ENCODE measurements at places on chromosomes 2 and 18. TPM values are rescaled to one million over a fixed set of nuclear protein-coding genes. Genes with fewer than 3 reads are reported as not detected.

DNA sequence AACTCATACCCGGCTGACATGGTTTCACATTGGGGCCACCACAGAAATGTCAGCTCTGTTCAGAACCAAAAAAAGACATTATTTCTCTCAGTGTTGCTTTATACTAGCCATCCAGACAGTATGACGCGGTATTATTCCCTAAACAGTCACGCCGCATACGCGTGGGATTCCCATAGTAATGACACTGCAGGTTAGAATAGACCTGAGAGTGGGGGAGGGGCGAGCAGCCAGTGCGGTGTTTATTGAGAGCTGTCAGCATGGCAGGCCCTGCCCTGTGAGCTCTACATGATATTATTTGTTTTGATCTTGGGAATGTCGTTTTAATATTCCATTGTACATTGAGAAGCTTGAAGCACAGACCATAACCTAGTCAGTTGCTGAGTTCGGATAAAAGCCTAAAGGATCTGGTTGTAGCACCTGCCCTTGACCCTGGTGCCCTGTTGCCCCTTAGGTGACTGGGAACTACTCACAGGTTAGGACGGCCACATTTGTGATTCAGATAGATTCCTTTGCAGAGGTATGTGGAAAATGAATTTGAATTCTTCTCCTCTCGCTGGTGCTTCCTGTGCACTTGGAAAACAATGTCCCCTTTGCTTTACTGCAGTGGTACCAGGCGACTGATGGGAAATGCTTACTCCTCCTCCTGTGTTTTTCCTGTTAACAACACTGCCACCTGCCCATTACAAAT, 150.1 kb downstream of the ARHGAP28 start:
- DNase-seq = no peak

- DNase-seq = no peak
These were observed 4.6 kb downstream of the SNED1 start for GRCh38 chr2:241003047-241003360.

DNA sequence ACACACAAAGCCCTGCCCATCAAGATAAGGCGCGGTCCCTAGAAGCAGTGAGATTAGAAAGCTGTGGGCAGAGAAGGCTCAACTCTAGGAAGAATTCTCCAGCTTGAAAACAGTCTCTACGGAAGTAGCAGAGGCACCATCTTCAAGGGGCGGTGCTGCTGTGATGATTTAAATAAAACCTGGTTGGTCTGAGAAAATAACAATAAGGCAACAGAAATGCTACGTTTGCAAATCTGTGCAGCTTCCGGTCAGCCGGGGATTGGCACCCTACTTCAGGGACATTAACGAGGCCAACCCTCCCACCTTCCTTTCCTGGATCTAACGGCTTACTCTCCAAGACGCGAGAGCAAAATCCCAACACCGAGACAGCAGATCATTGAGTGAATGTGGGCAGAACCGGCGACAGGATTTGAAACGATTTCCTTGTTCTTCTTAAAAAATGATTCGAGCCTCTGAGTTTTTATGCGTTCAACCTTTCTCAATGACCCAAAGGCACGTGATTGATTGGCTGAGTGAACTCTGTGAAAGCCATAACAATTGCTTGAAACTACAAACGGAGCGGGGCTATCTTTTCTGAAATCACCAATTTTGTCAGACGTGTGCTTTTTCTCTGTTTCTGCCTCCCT, 93.7 kb upstream of the ZNF516 start:
- no peak for DNase-seq

GRCh38 chr18:57544936-57545660, 41.4 kb downstream of the FECH start:
- DNase-seq = no peak

GRCh38 chr2:16625759-16626158, 39.9 kb downstream of the CYRIA start:
- DNase-seq = no peak

GRCh38 chr18:58180738-58181353, 136.8 kb downstream of the NEDD4L start:
- DNase-seq = peak; percentile 35

GRCh38 chr2:156006721-156007618, 325.6 kb downstream of the NR4A2 start:
- no peak for DNase-seq

GRCh38 chr2:206011795-206012194, 74.2 kb downstream of the INO80D start:
- DNase-seq = no peak

- no peak for DNase-seq
These were observed 501.1 kb upstream of the TNP1 start for GRCh38 chr2:217360781-217361482.

DNA sequence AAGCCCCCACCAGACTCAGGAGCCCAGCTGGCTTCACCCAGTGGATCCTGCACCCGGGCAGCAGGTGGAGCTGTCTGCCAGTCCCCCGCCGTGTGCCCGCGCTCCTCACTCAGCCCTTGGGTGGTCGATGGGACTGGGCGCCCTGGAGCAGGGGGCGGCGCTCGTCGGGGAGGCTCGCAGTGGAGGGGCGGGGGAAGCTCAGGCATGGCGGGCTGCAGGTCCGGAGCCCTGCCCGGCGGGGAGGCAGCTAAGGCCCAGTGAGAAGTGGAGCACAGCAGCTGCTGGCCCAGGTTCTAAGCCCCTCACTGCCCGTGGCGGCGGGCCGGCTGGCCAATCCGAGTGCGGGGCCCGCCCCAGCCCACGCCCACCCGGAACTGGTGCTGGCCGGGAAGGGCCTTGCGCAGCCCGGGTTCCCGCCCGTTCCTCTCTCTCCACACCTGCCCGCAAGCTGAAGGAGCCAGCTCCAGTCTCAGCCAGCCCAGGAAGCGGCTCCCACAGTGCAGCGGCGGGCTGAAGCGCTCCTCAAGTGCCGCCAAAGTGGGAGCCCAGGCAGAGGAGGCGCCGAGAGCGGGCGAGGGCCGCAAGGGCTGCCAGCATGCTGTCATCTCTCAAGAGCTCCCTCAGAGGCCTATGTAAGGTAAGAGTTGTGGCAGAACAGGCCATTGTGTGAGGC, 1307.8 kb upstream of the TMEFF2 start:
- DNase-seq = no peak

- peak; percentile 58 for DNase-seq
These were observed 1.2 kb downstream of the TCF7L1 start for GRCh38 chr2:85134255-85134895.

Gene DNAH7
- total RNA-seq = 4.1 TPM

Gene FKBP1B
- 2.6 TPM for total RNA-seq

Gene L3MBTL4
- total RNA-seq = 6.1 TPM

Gene GAL3ST2
- total RNA-seq = not detected
